ELR (cell line): ENCODE measurements at places on chromosomes 2 and 18.

DNA sequence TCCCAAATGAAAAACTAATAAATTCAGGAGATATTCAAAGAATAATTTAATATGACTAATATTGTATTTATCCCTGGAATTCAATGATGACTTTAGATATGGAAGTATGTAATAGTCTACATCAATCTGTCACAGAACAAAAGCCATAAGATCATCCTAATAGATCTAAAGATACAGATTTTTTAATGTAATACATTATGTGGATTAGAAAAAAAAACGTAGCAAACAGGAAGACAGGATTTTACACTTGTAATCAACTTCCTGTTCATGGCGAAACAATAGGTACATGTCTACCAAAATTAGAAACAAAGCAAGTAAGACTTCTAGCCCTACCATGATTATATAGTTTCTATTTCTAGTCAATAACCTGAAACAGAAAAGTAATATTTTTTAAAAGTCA lies 192.2 kb downstream of the TTC32 start:
- DNase-seq, result no peak

GRCh38 chr2:74864728-74865722 lies 31.1 kb downstream of the HK2 start:
- peak; percentile 75 for DNase-seq

- DNase-seq, result no peak
Observed at GRCh38 chr2:232225895-232226294, 152.7 kb upstream of the ALPP start.

GRCh38 chr2:58006952-58007284 lies 39.7 kb upstream of the VRK2 start:
- DNase-seq, result no peak

DNA sequence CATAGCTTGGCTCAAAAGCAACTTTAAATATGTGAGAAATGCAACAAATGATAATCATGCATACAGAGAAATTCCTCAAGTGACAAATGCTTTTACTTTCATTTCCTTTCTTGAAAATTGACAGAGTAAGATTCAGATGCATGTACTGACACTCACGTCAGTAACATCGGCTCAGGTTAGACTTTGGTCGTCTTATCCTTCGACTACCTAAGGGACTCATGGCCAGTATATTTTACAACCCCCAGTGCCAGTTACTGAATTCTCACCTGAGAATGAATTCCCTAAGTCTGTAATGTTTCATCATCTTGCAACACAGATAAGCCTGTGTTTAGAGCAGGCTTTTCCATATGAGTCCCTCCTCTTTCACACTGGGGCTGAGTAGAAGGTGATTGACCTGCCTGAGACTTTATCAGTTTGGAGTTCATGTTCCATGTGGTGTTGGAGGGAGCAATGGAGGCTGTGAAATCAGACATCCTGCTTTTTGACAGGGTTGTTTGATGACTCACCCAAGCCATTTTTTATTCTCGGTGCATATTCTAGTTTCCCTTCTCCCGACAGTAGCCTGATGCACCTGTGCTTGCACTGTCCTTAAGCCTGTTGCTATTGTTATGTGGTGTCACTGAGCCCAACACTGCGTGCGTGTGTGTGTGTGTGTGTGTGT lies 30.5 kb upstream of the ATP8B1 start:
- DNase-seq, result peak; percentile 75

DNA sequence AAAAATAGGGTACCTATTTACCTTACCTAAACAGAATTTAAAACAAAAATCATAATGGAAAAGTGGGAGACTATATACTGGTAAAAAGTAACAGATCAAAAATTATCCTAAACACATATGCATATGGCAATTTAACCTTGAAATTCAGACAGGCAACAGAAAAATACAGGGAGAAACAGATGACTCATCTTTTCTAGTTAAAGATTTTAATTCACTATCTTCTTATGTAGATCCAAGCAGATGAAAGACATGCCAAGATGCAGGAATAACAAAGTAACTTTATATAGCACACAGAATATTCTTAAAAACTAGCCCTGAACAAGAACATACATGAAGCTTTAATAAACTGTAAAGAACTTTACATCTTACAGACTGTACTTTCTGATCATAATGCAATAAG lies 30.9 kb downstream of the PRPF40A start:
- DNase-seq, result no peak

GRCh38 chr2:175147186-175147585 lies 20.8 kb downstream of the ATF2 start:
- peak; percentile 4 for DNase-seq

GRCh38 chr18:8871489-8871888 lies 166.1 kb downstream of the MTCL1 start:
- peak; percentile 84 for DNase-seq
